CD4-positive, alpha-beta T cell treated with Interleukin-21 for 1 hour (primary cell): ENCODE measurements at places on chromosomes 12 and 14.

DNA sequence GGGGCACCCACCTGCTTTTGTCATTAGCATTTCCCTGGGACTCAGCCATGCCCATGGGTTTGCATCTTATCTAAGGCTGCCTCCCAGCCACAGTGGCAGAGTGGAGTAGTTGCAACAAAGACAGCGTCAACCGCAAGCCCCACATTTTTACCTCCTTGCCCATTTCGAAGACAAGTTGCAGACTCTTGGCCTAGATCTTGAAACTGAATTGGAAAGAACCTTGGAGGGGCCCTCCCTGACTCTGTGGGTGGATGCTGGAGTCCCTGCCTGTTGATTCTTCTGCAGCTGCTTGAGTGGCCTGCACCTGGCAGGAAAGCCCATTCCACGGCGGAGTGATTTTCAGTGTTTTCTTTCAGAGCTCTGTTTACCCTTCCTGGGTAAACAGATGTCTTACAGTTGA is 309.0 kb downstream of the VRK1 start:
- no peak for DNase-seq

- no peak for DNase-seq
These were observed 810.5 kb upstream of the LRFN5 start for GRCh38 chr14:40796168-40796567.

DNA sequence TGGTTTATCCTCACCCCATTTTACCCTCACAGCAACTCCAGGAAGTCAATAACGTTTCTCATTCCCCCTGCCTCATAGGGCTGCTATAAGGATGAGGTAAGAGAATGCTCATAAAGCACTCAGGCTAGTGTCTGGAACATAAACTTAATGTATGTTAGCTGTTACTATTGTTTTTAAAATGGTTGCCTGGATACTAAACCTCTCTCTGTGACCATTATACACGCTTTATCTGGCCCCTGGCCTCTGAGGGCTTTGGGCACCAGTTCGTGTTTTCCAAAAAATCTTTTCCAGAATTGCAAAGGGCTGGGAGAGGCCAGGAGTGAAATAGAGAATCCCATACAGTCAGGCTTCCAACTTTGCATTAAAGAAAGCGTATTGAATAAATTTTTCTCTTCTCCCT is 113.9 kb downstream of the KTN1 start:
- DNase-seq: no peak

DNA sequence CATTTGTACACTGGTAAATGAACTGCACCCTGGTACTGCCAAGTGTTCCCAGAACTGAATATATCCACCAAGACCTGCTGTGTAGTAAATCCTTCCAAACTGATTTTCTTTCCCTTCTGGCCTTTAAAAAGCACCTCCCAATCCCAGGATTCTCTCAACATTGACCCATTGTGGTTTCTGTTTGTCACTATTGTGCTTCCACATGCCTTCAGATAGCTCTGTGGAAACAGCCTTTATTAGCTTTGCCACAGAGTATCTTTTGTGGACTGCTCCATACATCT is 949 bp upstream of the KIF21A start:
- DNase-seq: no peak

DNA sequence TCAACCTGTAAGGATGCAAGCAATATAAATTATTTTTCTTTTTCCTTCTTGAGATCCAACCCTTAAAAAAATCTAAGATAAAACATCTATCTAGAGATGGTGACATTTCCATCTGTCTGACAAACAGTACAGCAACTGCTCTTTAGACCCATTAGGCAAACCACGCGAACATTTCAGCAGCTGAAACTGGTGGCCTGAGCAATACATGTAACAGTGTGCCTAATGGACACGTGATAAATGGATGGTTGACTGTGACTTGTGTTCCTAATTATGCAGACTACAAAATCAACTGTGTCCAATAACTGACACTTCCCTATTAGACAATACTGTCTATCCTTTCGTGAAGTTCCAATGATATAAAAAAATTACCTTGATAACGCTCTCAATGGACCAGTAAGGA is 18.9 kb downstream of the E2F7 start:
- no peak for DNase-seq

- peak; percentile 27 for DNase-seq
These were observed at the start of gene FBLN5 for GRCh38 chr14:91947475-91948184. TSS of gene FBLN5 (minus strand) at chr14:91947694. CDS start at chr14:91947229, 465 bp downstream.

DNA sequence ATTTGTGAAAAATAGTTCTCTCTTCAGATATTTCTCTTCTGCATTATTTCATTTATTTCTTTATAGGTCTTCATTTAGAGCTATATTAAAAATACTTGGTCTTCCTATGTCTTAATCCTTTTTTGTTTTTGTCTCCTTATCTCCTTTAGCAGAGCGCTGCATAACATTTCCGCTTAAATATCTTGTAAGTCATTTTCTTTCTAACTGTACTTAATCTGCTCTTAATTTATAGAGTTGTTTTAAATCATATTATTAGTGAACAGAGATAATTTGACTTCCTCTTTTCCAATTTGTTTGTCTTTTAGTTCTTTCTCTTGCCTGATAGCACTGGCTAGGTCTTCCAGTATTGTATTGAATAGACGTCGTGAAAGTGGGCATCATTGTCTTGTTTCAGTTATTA is 18.0 kb downstream of the LUM start:
- DNase-seq: no peak

- no peak for DNase-seq
These were observed 667.1 kb upstream of the FBXO33 start for GRCh38 chr14:40099316-40099715.

DNA sequence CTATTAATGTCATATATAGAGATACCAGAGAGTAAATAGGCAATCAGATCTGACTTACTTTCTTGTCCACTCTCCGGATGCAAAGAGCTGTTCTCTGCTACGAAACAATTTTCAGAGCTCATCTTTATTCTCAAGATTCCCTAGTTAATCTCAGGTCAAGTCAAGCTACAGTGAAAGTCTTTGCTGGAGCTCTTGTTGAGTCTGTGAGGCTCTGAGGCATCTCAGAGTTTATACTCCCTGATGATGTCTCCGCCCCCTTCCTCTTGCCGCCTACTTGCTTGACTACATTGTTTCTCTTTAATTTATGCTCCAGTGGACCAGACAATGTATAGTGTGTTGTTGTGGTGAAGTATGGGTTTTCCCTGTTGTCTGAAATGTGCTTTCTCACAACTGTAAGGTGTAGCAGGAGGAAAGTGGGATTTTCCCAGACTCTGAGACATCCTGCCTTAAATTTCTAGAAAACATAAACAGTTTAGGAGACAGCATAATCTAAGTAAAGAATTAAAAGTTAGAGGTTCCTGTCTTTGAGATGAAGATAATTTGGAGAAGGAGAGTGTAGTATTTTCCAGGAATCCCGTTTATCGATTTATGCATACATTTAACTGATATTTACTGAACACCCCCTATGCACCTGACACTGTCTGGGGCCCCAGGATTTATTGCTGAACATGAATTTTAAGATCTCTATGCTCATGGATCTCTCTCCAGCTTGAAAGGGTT is at the start of gene CD69:
TSS of gene CD69 (minus strand) at position 203 of the 720 bp plus-strand sequence. CDS start at position 122, 81 bp downstream.
- DNase-seq: peak; percentile 97

DNA sequence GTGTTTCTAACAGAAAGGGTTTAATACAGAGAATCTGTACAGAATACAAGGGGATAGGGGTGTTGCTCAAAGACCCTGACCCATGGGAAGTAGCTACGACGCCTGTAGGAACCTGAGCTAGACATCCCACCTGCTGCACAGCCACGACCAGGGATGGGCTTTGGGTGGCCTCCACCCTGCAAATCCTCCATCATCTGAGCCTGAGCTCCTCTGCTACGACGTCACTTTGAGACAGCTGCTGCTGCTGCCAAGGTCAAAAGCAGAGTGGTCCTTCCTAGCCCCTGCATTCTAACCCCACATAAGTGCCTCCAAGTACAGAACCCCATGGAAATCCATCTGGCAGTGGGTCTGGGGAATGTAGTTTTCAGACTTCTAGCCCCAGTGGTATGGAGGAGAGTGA is 43.8 kb downstream of the JAG2 start:
- DNase-seq: no peak

DNA sequence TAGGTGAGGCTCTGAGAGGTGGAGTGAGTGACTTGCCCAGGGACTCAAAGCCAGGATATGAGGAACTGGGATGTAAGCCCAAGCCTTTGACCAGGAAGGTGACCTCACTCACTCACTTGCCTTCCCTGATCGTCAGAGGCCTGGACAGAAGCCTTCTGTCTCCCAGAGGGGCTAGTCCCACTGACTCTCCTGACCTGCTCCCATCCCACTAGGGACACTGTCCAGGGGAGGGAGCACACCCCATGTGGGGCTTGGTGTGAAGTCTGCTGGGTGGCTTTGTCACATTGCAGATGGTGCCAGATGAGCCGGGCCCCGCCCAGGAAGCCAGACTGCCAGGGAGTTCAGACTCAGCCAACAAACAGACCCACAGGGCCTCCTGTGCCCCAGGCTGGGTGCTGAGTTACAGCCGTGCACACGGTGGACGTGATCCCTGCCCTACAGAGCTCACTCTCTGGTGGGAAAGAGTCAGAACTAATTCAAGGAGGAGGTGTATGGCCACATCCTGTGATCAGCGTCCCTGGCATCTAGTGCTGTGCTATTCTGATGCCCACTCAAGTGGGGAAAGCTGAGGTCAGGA is 28.3 kb downstream of the MMAB start:
- DNase-seq: peak; percentile 33

DNA sequence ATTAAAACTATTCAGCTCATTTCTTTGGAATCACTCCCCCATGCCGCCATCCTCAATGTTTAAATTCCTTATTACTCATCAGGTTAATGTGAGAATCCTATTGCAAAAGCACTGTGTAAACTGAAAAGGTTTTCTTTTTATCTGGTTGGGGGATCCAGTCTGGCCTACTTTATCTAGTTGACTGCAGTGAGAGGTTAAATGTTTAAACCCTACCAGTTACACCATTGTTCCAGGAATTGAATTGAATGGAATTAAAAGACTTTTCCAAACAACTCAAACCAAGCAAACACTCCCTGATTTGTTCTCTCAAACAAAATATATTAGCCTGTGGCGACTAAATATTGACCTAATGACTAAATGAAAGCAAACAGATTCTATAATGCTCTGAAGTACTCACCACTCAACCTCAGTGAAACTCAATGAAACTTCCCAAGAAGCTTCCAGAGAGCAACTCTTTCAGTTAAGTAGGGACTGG is 100.5 kb downstream of the VEZT start:
- DNase-seq: no peak

DNA sequence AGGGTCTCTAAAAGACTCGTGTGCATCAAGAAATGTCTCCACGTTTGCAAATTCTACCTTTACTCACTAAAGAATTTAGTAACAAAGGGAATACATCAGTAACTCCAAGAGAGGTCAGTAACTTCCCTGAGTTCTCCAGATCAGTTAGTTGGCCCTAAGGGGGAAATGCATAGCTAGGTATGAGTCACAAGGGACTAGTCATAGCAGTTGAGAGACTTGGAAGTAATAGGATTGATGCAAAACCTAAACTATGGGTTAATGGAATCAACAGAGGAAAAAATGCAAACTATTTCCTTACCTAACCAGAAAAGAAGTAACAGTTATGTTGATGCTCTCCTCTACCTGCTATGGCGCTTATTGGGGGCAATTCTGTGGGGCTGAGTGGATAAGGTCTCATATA is 148.8 kb upstream of the GARIN6 start:
- DNase-seq: no peak
